ENCODE measurements at places on chromosomes 16 and 17.

DNA sequence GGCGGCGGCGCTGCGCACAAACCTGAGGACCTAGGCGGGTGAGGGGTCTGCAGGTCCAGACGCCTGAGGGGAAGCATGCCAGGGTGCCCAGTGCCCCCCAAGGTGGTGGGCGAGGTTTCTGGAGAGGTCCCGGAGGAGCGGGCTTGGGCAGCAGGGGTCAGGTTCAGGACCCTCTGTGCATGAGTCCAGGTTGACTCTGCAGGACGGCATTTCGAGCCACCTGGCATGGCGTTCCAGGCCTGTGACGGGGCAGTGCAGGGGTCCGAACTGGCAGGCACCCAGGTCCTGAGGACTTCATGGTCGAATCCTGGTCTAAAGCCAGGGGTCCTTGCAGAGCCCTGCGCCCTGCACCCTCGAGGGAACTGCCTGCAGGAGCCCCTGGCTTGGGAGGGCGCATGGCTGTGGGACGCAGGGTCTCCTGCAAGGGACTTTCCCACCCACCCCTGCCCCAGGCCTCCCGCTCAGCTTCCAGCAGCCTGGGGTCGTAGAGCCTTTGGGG lies 3.5 kb downstream of the SLC16A3 start:
- no peak overlapping the region for H3K27ac ChIP-seq
- H3K27me3 ChIP-seq: no peaks in the 10 kb centered on the region
- H3K4me3 ChIP-seq: no peak overlapping the region
- no peak for DNase-seq

DNA sequence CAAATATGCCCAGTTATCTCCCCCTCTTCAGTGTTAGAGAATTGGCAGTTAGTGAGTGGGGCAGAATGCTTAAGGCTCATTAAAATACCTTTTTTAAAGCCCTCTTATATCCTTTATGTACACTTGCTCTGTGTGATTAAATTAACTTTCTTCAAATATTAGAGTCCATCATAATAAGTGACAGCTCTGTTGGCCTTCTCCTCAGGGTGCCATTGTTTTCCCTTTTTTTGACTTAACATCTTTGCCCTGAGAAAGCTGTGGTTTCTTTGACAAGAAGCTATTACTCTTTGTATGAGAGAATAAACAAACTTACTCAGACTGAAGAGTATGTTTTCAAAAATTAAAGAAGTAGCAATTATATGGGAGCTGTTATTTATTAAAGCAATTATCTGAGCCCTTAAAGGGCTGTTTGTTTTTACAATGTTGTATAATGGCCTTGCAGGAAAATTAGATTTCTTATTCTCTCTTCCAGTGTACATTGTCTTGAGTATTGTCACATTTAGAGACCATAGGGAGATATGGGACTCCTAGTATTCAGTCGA lies 13.4 kb downstream of the RBBP6 start:
- H3K36me3 ChIP-seq: peaks cover 72% of the 10 kb centered on the region
- H3K4me3 ChIP-seq: no peak overlapping the region

- no peak overlapping the region for H3K4me3 ChIP-seq
- no peak overlapping the region for H3K27ac ChIP-seq
- no peak for DNase-seq
- no peaks in the 10 kb centered on the region for H3K27me3 ChIP-seq
Measured at GRCh38 chr17:31425282-31426040, 34.0 kb downstream of the RAB11FIP4 start.

DNA sequence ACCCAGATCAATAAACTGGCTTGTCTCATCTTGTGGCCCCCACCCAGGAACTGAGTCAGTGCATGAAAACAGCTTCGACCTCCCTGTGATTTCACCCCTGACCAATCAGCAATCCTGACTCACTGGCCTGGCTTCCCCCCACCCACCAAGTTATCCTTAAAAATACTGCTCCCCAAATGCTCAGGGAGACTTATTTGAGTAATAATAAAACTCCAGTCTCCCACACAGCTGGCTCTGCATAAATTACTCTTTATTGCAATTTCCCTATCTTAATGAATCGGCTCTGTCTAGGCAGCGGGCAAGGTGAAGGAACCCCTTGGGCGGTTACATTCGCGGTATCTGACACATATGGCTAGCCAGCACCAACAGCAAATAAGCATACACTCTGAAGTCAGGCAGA lies 9.8 kb upstream of the RABEP1 start:
- DNase-seq: no peak
- no peak overlapping the region for H3K4me3 ChIP-seq
- no peak overlapping the region for H3K27ac ChIP-seq
- H3K27me3 ChIP-seq: no peaks in the 10 kb centered on the region

DNA sequence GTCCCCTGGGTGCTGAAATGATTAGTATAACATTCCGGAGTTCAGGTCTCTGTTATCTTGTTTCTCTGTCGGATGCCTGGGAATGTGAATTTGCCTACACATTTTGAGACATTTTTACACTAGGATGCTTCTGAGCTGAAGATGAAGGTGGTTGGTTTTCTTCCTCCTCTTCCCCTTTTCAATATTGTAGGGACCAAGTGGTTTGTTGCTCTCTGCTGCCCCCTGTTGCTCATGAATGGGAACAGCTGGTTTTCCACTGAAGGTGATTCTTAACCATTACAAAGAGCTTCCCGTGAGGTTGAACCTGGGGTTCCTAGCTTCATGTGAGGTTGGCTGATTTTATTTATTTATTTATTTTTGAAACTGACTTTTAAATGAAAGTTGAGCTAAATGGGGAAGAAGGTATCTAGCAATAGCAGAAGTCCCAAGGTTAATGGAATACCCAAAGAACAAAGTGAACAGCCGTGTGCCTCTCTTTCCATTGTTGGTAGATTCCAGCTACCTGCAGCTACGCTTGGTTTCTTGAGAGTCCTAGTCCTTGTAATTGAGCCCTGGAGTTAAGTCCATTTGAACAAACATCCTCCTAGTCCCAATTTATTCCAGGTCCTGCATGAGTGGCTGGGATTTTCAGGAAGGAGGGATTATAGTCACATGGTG lies 983.9 kb upstream of the EEF2KMT start:
- H3K27ac ChIP-seq: no peak overlapping the region
- H3K4me1 ChIP-seq: no peaks in the 10 kb centered on the region
- no peak overlapping the region for H3K4me3 ChIP-seq
- no peaks in the 10 kb centered on the region for H3K27me3 ChIP-seq
- DNase-seq: no peak

DNA sequence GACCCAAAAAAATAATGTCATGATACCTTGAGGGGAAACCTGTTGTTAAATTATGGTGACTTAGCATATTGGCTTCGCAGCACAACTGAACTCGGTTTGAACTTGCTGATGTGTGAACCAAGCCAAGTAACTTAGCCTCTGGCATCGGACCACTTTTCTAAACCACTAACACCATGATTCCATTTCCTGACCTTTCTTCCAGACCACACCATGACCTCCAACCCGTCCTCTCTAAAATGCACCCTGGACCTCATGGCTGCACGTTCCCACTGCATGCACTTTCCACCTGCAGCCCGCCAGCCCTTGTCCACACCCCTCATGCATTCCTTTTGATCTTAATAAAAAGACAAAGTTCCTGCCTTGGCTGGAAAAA lies 29.3 kb downstream of the DYNLRB2 start:
- no peak overlapping the region for H3K4me3 ChIP-seq
- H3K36me3 ChIP-seq: no peaks in the 10 kb centered on the region
- no peaks in the 10 kb centered on the region for H3K27me3 ChIP-seq
- no peak overlapping the region for H3K27ac ChIP-seq

DNA sequence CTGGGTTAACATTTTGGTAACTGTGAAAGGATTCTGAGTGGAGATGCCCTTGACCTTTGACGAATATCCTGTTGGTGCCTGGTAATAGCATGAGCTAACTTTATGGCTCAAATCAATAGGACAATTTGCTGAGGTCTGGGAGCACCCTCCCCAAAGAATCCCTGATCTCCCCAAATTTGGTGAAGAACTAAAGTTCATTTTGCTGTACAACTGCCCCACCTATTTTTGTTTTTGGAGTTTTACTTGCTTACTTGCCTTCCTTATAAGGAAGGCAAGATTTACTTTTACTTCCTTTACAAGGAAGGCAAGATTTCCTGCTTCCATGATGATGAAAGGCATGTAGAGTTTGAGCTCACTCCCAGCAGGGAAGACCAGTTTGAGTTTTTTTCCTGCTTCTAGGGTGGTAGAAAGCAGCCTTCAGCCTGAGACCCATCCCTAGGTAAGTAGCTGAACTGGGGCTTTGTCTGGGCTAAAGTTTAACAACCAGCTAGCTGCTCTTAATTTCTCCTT lies 2.8 kb downstream of the KRTAP4-9 start:
- H3K27me3 ChIP-seq: no peaks in the 10 kb centered on the region
- H3K4me3 ChIP-seq: no peak overlapping the region
- no peak for DNase-seq
- H3K4me1 ChIP-seq: no peaks in the 10 kb centered on the region
- H3K36me3 ChIP-seq: no peaks in the 10 kb centered on the region

Data from CD4-positive, alpha-beta T cell (primary cell).